GM12865 (cell line): ENCODE measurements at places on chromosomes 5 and 9.

- no peak for DNase-seq
Measured at GRCh38 chr9:4290427-4290837, 9.4 kb downstream of the GLIS3 start.

DNA sequence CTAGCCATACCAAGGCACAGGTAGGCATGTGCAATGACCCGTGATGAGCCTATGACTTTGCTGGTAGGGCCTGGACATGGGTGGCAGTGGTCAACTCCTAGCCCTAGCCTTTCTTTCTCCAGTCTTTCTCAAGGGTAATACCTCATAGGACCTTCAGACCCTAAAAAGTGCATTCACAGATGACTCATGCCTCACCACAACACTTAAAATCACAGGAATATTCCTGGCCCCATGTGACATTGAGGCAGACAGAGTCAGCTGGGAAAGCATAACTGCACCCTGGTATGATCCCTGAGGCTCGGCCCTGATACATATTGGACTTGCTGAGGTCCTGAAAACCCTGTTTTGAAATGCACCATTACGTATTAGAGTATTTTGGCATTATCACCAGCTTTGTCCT, 449.5 kb downstream of the HINT1 start:
- no peak for DNase-seq

DNA sequence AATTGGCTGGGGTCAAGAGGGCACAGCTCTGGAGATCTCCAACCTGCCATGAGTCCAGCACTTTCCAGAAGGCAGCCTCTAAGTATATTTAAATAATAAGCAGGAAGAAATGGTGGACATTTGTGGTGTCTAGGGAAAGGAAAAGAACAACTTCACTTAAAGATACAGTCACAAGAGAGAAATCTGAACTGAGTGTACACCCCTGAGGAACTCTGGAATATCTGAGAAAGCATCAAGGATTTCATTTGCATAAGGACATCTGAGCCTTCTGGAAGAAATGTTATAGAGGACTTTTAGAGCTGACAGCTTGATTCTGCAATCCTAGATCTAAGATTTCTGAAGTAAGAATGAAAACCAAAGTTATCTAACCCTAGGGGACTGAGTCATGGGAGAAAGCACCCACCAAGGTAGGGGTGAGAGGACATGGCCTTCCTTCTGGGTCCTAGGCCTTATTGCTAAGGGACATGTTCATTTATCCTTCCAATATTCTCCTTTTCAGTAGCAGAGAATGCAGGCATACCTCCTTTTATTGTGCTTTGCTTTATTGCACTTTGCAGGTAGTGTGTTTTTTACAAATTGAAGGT, 253.4 kb upstream of the SLC24A2 start:
- DNase-seq: no peak

- DNase-seq: peak; percentile 92
Measured at GRCh38 chr5:77852514-77853352, 76.6 kb upstream of the TBCA start.

DNA sequence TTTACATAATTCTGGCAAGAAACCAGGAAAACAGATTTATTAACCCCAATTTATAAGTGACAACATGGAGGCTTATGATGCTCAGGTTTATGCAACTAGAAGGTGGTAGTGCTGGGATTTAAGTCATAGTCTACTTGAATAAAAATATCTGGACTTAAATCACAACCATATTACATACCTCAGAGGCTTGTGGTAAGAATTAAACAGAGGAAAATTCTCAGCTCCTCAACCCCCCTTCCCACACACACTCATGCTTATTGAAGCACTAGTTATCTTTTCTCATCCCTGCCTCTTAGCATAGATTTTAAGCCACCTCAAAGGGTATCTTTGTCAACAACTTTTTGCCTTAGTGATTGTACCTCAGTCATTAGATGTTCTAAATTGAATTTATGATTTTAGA, 731.0 kb downstream of the PRELID2 start:
- DNase-seq: no peak

- no peak for DNase-seq
Measured at GRCh38 chr9:10371824-10372223, 241.0 kb downstream of the PTPRD start.

GRCh38 chr5:59020611-59021285, 437.9 kb downstream of the RAB3C start:
- DNase-seq: no peak
